Neural crest cell (in vitro differentiated cells): ENCODE measurements at places on chromosomes 5 and 9. TPM values are rescaled to one million over a fixed set of nuclear protein-coding genes. Genes with fewer than 3 reads are reported as not detected.

DNA sequence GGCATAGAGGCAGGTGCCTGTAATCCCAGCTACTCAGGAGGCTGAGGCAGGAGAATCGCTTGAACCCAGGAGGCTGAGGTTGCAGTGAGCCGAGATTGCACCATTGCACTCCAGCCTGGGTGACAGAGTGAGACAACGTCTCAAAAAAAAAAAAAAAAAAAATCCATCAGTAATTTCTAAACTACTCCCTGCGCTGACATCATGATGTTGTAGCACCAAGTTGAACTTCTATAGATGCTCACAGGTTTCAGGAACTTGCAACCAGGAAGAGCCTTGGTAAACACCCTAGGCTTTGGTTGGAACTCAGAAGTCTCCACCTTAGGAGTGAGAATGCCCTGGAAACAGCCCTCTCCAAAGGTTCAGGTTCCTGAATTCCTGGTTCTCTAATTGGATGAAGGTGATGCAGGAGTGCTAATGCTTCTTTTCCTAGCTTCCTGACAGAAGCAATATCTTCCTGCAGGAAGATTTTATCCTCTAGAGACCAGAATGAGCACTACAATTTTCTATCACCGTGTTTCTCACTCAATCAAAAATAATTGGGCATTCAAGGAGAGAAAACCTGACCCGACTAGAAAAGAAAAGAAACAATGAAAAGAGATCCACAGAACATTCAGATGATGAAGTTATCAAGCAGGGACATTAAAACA, 469.6 kb downstream of the GADD45G start:
- no peak for DNase-seq

DNA sequence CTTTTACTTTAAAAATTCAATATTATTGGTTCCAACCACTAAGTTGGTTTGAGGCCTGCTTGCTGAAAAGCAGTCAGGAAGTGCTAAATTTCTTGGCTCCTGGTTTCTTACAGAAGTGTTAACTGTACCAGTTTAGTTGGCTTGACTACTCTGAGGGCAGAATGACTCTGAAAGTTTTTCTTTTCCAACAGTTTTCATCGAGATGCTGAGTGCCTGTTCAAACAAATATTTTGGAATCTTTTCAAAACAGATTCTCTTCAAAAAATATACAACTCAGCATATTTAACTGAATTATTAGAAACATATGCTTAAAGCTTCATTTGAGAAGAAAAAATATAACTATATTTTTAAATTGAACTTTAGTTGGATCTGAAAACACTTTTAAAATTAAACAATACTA, 37.0 kb downstream of the SLC38A9 start:
- no peak for DNase-seq

Gene FOXD1
- total RNA-seq = 0.28 and 0.39 TPM in 2 replicates

Gene ZDHHC21
- 13.2 and 13.8 TPM in 2 replicates for total RNA-seq

Gene GABRA1
- total RNA-seq = not detected in 2 replicates

Gene FBXO38
- total RNA-seq = 41.0 and 43.8 TPM in 2 replicates
